NCI-H2081 (cell line): ENCODE measurements at places on chromosomes 6 and 20.
A peak's percentile ranks its signal among the peaks of the same experiment; 100 is the strongest.

GRCh38 chr6:14716499-14717146, 529.2 kb upstream of the JARID2 start:
- no peak for DNase-seq

DNA sequence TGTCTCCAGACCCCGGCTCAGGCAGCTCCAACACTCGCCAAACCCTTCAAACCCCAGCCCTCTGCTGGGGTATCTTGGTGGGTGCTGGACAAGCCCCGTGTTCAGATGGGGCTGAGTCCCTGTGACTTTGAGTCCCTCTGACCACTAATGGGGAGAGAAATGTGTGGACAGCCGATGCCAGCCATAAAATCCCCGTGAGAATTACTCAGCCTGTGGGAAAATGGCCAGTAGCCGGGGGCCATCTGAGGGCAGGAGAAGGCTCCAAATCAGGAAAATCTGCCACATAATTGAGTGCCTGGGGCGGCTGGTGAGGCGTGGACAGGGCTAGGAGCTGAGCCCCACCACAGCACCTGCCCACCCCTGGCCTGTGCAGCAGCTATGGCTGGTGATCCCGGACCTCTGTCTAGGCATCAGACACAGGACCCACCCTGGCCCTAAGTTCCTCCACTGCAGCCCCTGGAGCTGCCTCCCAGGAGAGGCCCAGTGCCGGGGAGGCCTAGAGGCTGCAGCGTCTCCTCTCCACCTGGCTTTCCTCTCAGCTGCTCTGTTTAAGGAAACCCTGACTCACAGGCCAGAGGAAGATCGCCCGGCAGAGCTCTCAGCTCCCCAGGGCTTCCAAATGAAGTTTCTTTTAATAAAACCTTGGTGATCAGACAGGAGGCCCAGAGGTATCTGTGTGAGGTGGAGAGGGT, 53.7 kb upstream of the SLCO4A1 start:
- no peak for DNase-seq

DNA sequence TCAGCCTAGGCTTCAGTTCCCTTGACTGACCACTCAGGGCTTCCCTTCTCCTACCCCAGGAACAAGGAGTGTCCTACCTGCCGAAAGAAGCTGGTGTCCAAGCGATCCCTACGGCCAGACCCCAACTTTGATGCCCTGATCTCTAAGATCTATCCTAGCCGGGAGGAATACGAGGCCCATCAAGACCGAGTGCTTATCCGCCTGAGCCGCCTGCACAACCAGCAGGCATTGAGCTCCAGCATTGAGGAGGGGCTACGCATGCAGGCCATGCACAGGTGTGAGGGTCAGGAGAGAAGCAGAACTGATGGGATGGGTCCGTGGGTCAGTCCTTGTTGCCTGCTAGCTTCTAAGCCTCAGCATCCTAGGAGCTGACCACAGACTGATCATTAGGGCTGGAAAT, 1.6 kb downstream of the RING1 start:
- DNase-seq, result no peak

- no peak for DNase-seq
These were observed 3.9 kb upstream of the TRDN start for GRCh38 chr6:123640567-123641187.

DNA sequence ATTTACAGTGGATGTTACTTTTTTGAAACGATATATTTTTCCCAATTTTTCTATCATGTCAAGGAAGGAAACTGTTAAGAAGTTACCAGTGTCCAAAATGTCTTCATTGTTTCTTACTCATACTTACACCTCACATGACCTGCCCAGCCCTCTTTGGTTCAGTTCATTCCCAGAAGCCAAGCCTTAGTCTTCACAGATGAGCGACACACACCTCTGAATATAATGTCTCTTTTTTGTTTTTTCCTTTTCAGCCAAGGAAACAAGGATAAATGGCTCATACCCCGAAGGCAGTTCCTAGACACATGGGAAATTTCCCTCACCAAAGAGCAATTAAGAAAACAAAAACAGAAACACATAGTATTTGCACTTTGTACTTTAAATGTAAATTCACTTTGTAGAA, 225.2 kb downstream of the SMOC2 start:
- DNase-seq, result no peak

DNA sequence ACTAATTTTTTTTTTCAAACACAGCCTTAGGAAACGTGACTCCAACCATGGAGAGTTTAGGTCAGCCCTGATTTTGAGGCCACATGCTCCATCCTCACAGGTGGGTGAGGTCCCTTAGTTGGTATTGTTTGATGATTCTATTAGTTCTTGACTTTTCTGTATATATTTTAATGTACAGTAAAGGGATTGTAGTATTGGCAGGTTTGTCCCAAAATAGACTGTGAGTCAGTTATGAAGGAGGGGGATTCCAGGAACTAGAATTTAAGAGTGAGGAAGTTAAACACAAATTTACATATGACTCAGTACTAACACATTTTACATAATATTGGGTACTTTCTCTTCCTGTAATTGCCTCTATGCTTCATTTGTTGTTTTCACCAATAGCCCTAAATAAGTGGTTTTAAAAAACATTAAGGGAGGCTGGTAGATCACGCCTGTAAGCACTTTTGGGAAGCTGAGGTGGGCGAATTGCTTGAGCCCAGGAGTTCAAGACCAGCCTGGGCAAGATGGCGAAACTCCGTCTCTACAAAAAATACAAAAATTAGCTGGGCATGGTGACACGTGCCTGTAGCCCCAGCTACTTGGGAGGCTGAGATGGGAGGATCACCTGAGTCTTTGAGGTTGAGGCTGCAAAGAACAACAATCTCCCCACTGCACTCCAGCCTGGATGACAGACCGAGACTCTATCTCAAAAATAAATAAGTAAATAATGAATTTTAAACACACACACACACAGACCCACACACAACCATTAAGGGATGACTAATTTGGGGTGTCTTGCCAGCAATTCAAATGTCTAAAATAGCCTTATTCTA, 81.8 kb downstream of the SGK1 start:
- DNase-seq, result no peak

DNA sequence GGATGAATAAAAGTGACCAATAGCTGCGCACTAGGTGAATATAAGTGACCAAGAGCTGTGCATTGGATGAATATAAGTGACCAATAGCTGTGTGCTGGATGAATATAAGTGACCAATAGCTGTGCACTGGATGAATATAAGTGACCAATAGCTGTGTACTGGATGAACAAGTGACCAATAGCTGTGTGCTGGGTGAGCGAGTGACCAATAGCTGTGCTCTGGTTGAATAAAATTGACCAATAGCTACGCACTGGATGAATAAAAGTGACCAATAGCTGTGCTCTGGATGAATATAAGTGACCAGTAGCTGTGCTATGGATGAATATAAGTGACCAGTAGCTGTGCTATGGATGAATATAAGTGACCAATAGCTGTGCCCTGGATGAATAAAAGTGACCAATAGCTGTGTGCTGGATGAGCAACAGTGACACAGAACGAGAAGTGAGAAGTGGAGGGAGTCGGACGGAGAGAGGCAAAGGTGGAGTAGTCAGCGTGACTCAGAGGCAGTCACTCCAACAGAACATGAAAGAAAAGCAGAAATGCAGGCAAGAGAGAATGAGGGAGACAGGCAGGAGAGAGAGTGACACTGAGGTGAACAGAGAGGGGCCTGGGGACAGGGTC, 38.5 kb downstream of the RBM38 start:
- no peak for DNase-seq

DNA sequence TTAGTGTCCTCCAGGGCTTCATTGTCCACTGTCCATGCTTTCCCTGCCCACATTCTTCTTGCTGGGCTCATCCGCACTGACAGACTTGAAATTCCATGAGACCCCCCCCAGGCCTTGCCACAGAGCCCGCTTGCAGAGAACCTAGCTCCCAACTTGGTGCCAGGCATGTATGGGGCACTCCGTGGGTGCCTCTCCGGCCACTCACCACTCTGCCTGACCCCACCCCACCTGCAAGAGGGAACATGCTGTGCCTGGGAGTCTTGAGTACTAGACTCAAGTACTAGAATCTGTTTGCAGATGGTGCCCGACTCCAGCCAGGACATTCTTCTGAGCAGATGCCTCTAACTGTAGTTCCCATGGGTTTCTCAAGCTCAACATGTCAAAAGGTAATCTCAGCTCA, 47.9 kb downstream of the TRERF1 start:
- DNase-seq, result no peak

DNA sequence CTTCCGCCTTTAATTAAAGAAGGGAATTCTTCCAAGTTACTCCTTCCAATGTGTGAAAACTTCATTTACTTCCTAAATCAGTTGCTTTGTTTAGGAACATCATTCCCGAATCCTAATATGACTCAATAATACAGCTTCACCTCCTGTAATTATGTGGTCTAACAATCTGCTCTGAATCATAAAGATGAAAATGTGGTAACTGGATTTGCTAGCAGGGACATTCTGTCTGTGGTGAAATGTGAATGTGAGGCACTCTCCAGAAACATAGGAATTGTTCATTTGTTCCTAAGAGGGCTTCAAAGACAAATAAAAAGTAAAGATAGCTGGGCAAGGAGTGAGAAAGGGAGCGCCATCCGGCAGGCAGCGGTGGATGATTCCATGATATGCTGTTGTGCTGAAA, 678.1 kb downstream of the KIF16B start:
- DNase-seq, result no peak

DNA sequence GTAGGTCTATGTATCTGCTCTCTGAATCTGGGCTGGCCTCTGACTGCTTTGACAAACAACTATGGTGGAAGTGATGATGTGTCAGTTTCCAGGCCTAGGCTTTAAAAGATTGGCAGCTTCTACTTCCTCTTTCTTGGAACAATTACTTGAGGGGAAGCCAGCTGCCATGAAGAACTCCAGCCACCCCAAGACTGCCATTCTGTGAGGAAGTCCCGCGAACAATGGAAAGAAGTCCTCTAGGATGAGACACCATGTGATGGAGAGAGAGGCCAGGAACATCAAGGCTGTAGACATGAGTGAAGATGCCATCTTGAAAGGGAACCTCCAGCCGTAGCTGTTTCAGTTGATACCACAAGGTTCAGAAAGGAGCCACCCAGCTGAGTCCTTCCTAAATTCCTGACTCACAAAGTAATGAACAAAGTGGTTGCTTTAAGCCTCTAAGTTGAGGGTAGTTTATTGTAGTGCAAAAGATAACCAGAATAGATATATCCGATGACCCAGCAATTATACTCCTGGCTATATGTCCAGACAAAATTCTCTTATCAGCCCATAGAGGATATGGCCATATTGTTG, 15.3 kb upstream of the TCF15 start:
- no peak for DNase-seq

- peak; percentile 33 for DNase-seq
These were observed 141.1 kb downstream of the PDSS2 start for GRCh38 chr6:107318100-107318736.

DNA sequence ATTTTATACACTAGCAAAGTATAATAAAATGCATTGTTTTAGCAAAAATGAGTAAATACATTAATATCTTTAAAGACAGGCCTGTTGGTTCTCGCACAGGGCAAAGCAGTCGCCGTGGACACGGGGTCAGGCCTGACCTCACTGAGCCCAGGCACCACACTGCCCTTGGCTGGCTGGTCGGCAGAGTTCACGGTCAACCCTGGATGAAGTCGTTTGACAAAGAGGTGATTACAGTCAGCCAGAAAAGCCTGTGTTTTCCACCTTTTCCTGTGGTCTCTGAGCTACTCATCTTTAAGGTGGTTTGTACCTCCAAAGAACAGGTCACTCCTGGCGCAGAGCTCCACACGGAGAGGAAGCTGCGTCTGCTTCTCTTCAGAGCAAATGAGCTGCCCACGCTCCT, 191.5 kb downstream of the DLL1 start:
- no peak for DNase-seq
